ENCODE measurements at places on chromosomes 3 and 15.
A peak's percentile ranks its signal among the peaks of the same experiment; 100 is the strongest.

- DNase-seq: no peak
Measured at GRCh38 chr3:80338366-80338765, 570.6 kb upstream of the ROBO1 start.

DNA sequence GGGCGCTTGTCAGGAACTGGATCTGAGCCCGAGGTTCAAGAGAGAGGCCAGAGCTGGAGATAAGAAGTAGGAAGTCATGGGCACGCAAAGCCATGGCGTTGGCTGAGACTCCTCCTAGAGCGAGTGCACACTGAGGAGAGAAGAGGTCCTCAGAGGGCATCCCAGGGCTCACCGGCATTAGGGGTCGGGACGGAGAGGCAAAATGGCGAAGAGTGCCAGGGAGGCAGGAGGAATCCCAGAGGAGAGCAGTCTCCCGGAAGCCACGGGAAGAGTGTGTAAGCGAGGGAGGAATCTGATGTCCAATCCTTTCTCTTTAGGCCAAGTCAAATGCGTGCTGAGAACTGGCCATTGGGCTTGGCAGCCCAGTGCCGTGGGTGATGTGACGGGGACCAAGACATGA, 24.0 kb downstream of the EFCC1 start:
- DNase-seq: no peak

GRCh38 chr3:160193644-160194192, 31.5 kb upstream of the C3orf80 start:
- no peak for DNase-seq

GRCh38 chr3:115646027-115646690, 22.8 kb downstream of the GAP43 start:
- no peak for DNase-seq

DNA sequence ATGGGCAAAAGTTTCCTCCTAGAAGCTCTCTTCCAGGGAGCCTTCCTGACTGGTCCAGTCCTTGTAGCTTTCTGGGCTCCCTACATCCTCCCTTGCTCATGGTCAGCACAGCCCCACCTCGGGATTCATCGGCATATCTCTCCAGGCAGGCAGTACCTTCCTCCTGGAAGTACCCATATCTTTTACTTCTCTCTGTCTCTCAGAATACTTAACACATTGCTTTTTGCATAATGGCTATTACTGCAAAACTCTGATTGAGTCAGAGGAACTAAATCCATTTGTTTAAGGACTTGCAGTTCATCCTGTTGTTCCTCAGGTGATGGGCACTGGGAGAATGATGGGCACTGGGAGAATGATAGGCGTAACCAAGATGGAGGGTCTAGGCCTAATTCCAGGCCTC, 13.8 kb upstream of the ZBTB38 start:
- no peak for DNase-seq

DNA sequence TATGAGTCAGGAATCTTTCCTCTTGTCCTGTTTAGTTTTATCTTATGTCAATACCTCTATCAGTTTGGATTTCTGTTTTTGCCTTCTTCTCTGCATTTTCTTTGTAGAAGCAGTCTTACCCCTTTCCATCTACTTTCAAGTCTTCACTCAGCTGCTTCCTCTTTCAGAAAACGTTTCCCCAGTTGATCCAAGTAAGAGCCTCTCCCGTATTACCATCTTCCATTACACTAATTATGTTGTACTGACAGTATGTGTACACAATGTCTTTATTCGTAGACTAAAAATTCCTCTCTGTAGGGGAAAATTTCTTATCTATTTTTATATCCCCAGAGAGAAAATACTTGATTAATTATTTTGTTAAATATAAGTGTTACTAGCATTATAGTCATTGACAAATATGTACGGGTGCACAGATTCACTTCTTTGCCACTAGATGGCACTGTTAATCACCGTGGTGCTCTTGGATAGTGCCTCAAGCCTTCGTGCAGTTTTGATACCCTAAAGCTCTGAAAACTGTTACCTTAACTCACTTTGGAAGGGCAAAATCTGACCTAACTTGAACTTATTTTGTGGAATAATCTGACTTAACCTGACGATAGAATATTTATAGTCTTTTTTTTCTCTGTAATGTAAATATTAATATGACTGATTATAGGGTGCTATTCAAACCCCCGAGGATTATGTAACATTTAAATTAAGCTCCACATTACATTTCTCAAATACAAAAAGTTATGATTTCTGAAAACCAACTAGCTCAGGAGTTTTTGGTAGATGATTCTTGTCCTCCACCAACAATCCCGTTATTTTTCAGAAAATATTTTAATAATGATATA, 74.2 kb upstream of the POU1F1 start:
- DNase-seq: peak; percentile 61

GRCh38 chr3:159813822-159814531, 174.7 kb upstream of the IL12A start:
- DNase-seq: no peak

GRCh38 chr3:52877085-52877484, 20.3 kb downstream of the STIMATE start:
- no peak for DNase-seq

GRCh38 chr3:56557831-56558170, 826 bp downstream of the CCDC66 start:
- no peak for DNase-seq

DNA sequence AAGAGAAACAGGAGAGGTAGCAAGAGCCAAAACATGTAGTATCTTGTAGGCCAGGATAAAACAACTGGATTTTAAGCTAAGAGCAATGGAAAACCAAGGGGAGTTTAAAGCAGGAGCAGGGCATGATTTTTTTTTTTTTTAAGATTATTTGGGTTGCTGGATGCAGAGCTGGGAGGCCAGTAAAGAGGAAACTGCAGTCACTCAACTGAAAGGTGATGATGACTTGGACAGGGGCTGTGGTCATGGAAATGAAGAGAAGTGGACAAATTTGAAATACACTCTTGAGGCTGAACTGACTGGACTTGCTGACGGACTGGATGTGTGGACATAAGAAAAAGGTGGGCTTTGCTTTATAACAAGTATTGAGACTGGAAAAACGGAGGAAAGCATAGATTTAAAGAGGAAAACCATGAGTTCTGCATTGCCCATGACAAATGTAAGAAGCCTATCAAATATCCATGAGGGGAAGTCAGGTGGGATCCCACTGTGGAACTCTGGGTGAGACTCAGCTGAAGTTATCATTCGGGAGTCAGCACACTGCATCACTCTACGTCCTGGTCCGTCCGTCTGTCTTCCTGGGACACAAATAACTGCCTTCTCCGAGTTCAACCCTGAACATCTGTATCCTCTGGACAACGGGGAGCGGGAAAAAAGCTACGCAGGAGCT, 688 bp downstream of the XPC start:
- peak; percentile 20 for DNase-seq
